ENCODE measurements at places on chromosomes 5 and 9.

DNA sequence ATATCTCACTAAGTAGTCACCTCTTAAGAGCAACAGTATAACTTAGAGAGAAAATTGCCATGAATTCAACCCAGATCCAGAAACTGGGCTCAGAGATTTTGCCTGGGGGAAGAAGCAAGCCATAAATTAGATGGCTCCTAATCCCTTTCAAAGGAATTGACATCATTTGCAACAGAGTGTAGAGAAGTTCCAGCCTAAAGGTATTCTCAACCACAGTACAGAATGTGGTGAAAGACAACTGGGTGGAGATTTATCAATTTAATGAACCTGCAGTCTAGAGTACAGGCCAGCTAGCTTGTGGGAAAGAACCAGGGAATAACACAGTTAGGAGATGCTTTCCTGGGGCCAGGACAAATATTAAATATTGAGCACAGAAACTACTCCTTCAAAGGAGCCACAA, 39.6 kb downstream of the CDKL3 start:
- DNase-seq, result no peak

DNA sequence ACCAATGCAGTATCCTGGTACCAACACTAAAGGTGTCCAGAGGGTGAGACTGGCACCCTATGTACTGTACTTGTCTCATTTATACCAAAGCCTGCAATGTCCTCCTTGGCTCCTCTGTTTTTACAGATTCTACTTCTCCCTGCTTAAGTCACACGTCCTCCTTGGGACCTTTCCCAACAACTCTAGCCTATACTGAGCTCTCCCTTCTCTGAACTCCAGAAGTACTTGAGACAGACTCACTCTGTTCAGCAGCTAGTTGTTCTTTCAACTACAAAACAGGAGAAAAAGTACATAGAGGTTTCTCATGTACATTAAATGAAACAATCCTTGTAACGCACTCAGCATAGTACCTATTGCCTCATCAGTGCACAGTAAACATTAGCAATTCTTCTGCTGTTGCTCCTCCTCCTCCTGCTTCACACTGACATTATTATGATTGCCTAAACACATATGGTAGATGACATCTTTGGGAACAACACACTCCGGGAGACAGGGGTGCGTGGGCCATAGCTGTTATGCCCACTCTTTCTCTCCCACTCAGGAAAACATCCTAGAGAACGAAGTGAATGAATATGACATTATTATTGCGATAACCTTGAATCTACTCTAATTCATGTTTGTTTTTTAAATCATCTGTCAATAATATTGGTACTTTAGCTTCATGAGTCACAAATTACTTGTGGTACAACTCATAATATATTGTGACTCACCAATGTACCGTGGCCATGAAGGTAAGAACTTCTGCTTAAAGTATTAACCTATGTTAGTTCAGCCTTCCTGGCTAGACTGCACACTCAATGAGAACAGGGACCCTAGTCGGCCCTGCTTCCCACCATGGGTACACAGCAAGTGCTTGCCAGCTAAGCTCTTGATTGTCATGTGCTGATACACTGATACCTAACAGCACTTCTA, 180.3 kb upstream of the ADRA1B start:
- no peak for DNase-seq

DNA sequence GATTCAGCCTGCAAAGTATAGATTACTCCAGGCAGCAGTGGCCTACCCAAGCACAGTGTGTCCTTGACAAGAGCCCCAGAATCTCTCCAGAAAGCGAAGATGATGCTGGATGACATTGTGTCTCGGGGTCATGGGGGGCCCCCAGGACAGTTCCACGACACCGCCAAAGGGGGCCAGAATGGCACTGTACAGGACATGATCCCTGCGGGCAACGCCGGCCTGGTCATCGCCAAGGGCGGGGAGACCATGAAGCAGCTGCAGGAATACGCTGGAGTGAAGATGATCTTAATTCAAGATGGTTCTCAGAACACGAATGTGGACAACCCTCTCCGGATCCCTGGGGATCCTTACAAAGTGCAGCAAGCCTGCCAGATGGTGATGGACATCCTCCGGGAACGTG, 107.0 kb upstream of the MTAP start:
- no peak for DNase-seq

GRCh38 chr9:113844466-113844865, 31.6 kb upstream of the ZNF618 start:
- DNase-seq, result no peak

DNA sequence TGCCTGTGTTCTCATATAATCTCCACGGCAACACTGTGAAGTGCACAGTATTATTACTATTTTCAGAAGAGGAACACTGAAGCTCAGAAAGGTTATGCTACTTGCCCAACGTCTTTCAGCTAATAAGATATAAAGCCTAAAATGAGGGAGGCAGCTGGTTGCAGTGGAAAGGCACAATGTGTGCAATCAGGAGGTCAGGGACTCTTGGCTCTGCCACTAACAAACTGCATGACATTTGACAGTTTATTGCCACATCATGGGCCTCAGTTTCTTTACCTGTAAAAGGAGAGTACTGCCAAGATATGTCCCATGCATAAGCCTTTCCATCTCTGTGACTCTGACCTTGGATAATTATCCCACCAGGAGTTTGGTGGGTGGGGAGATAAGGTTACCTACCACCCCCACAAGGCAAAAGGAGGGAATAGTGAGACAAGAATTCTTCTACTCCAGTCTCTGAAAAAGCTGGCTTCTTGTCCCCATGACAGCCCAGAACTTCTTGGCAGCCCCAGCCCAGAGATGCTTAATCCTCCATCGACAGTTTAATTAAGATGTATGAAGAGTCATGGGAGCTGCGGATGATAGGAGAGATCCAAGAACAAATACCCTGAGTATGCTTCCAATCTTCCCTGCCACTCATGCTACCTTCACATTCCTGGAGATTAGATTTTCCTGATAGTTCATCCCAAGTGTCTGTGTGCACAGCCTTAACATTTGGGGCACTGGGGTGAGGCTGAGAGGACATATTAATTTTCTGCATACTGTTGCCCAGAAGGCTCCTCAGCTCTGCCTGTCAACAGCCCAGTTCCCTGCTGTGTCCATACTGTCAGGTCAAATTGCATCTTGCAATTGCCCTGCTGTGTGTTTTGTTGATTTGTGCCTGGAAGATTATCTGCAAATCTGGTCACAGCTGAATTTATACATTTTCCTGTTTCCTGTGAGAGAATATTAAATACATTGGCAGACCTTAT, 271.2 kb downstream of the FAM114A2 start:
- DNase-seq, result no peak

GRCh38 chr5:83608122-83608521, 112.5 kb downstream of the HAPLN1 start:
- DNase-seq, result peak; percentile 30

DNA sequence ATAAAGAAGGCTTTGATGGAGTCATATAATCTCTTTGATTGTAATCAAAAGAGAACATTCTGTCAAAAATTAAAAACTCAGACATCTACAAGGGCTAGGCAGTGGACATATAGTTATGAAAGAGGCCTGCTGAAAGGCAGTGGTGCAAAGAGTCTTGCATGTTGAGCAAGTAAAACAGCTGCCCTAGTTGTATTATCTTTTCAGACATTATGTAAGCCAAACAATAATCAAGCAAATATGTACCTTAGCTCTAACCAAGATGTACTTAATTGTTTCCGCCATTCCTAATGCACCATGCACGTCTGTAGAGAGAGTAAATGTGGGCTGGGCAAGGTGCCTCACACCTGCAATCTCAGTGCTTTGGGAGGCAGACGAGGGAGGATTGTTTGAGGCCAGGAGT, 14.3 kb downstream of the GAPT start:
- DNase-seq, result no peak

DNA sequence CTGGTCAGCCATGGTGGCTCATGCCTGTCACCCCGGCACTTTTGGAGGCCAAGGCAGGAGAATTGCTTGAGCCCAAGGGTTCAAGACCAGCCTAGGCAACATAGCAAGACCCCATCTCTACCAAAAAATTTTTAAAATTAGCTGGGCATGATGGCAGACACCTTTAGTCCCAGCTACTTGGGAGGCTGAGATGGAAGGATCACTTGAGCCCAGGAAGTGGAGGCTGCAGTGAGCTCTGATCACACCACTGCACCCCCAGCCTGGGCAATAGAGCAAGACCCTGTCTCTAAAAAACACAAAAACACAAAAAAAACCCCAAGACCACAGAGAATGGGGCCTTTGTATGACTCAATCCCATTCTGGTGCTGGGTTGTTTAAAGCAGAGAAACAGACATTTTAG, 44.0 kb downstream of the MED27 start:
- no peak for DNase-seq

DNA sequence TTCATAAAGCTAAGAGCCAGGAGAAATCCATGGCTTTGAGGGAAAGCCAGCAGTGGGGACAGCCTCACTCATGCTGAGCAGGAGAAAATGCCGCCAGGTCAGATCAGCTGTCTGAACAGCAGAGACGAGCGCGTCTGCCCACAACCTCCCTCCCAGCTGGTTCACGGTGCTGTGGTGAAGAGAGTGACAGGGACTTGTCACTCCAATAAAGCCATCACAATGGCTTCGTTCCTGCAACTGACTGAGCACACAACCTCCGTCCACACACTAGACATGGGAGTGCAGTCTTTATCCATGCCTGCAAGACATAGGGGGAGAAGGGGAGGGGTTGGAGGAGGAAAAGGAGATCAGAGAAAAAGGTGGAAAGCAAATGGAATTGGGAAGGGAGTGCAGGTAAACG, 206.9 kb downstream of the GABBR2 start:
- DNase-seq, result no peak

DNA sequence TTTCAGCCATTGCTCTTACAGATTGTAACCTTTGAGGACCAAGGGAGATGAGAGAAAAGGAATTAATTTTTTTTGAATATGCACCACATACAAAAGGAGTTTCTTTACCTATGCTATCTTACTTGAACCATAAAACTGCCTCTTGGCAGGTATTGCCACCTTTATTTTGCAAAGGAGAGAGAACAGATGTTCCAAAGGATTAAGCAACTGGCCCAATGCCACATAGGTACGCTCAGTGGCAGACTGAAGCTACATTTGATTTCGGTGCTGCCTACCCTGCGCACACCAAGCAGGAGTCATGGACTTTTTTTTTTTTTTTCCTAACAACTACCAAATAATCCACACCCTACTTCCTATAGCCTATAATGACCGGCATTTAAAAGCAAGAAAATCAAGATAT, 43.1 kb downstream of the SAXO1 start:
- DNase-seq, result no peak

GRCh38 chr5:111535879-111536549, 23.7 kb upstream of the STARD4 start:
- DNase-seq, result no peak
